ENCODE measurements at places on chromosomes 11 and 22.

GRCh38 chr11:63729326-63729725 lies 39.2 kb downstream of the ZFTA start:
- no peak for DNase-seq

DNA sequence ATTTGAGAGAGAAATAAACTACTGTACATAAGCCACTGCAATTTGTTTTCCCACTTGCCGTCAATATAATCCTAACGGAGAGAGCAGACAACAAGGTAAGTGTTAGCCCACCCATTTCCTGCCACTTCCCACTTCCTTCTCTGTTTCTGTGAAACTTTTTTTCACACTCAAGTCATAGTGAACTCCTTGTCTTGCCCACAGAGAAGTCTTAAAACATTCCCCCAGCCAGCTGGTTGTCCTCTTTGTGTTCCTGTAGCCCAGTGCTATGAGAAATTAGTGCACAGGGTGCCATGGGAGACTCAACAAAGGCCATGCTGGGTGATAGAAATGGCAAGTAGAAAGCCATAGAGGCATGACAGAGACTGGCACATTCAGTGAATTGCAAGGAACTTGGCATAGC lies 208.6 kb downstream of the BLID start:
- no peak for DNase-seq

DNA sequence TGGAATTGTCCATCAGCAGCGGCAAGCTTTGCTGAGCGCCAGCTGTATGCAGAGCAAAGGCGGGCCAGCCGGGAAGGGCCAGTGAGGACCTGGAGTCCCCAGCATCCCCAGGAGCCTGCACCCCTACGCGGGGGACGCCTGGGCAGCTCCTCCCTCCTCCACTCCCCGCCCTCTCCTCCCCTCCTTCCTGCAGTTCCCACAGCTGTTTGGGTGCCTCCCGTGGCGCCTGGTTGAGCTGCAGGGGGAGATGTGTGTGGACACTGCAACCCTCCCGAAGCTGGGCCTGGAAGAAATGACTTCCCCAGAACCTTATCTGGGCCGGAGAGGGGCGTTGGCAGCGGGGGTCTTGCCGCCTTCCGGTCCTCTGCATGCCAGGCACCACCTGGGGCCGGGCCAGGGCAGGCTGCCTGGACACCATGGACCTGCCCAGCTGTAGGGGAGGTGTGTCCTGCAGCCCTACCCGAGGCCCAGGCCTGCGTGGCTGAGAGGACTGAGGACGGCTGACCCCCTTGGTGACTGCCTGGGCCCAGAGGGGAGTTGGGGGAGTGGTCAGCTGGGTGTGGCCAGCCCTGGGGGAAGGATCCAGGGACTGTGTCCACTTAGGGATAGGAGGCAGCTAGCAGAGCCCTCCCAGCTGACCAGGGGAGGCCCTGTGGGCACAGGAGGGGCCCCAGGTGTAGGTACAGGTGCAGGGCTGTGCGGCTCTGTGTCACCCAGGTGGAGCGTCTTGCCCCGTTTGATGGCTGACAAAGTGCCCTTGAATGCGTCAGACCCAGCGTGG lies 16.8 kb upstream of the MUC6 start:
- no peak for DNase-seq

GRCh38 chr11:119282495-119282894 lies 34.4 kb downstream of the MCAM start:
- no peak for DNase-seq

GRCh38 chr11:109993786-109994185 lies 99.4 kb upstream of the ZC3H12C start:
- DNase-seq: no peak

- DNase-seq: no peak
These were observed 12.8 kb downstream of the ATM start for GRCh38 chr11:108235633-108236032.

- DNase-seq: no peak
These were observed 4.9 kb downstream of the OR52K2 start for GRCh38 chr11:4454021-4454420.
